ENCODE measurements at places on chromosomes 4 and X.

- no peak for DNase-seq
These were observed 88.4 kb upstream of the TET2 start for GRCh38 chr4:105058177-105058812.

- no peak for DNase-seq
These were observed 16.9 kb downstream of the RASSF6 start for GRCh38 chr4:73603271-73603710.

- no peak for DNase-seq
These were observed 104.0 kb upstream of the SHOX start for GRCh38 chrX:526295-527224.

DNA sequence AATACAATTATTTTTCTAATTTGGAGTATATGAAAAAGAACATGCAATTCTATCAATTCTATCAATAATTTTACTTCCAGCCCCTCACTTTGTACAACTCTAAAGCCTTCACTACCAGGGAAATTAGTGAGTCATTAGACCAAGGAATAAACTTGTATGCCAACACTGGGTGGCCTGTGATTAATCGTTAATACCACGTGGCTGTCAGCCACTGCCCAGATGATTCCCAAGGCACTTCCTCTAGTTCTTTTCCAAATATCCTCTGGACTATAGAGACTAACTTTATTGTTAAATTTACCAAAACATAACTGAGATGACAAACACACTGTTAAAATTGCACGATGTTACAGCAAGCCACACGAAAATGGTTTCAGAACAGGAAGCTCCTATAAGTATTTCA lies 45.7 kb downstream of the MID1 start:
- DNase-seq, result no peak

GRCh38 chr4:110075083-110075738 lies 123.2 kb downstream of the ELOVL6 start:
- DNase-seq, result no peak

GRCh38 chr4:115154826-115155225 lies 41.4 kb upstream of the NDST4 start:
- DNase-seq, result no peak

DNA sequence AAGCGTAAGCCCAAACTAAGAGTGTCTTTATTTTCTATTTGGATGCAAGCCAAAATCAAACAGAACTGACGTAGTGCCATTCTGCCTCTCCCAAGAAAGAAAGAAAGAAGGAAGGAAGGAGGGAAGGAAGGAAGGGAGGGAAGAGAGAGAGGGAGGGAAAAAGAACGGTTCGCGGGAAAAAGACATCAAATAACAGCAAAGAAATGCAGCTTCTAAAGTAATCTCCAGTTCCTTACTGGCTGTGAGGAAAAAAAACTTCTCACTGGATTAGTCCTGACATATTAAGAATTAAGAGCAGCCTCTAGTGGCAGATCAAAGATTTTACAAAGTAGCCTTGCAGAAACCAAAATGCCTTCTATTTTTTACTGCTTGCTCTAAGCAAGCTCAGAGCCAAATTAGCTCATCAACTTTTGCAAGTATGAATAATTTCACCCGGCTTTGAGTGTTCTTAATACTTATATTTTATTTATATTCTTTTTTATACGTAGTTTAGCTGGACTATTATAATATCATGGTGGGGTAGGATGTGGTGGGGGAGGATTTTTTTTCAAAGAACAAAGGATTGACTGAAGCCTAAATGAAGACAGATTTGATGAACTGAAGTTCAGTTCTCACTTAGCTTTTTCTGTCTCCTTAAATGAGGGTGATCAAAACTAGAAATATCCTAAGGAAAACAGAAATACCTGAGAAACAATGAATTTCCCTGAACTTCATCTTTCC lies 36.6 kb downstream of the PITX2 start:
- no peak for DNase-seq

DNA sequence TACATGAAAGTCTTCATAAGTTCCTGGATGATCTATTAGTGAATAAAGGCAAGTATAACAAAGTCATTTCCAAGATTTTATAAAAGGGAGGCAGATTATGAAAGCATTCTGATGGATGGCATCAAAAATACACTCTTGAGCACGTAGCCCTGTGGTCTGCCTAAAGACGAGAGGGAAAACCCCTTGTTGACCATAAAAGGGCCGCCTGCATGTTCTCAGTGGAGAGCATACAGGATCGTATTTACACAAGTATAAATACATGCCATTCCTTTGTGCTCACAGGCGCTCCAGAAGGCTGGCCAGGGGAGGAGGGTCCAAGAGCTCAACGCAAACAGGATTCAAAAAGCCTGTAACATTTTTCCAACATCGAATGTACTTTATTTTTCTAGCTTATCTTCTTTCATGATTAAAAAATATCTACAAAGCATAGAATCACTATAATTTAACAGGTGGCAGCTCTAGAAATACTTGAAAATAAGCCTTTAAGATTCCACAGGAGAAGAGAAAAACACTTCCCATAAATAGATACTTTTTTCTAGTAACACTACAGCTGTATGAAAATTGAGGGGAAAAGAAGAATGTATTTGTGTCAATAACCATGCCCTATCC lies 29.6 kb downstream of the PDGFC start:
- DNase-seq, result no peak

DNA sequence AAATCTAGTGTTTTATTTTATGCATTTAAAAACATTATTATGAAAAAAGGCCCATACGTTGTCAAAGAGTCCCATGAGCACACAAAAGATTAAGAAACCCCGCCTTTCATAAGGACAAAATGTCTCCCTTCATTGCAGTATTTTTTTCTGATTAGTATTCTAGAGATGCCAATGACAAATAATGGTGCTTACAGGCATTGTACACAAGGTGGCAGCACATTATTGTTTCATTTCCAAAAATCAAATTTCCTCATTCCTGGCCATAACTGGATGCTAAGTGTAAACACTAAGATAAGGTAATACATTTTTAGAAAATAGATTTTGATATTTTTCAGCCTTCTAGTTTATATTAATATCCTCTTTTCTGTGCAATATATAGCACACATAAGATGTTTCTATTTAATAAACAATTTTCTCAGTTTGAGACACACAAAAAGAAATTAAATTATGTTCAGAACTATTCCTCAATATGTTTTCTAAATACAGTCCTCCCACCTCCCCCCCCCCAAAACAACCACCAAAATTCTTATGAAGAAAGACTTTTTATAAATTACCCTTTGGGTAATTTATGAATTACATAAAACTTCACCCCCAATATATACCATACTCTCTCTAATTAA lies 47.7 kb downstream of the TIGD2 start:
- DNase-seq, result no peak

DNA sequence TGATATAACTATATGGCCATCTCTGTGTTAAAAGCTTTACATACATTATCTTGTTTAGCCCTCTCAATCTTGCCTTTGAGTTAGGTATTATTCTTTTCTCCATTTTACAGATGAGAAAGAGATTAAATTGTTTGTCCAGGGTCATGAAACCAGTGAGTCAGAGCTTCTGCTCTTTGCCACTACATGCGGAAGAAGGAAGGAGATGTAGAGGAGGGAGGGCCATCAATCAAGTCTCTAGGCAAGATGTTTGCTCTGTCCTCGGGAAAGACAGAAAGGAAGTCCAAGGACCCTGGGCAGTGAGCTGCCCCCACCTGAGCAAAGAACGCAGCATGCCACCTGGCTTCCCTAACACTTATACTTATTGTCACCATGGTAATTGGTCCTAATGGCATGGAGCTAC lies 133.7 kb upstream of the IL1RAPL2 start:
- no peak for DNase-seq

- DNase-seq, result no peak
These were observed 35.9 kb upstream of the PPM1K start for GRCh38 chr4:88320224-88320779.

GRCh38 chrX:7318241-7318640 lies 170.3 kb upstream of the PUDP start:
- DNase-seq, result no peak

- DNase-seq, result no peak
These were observed 433.8 kb downstream of the NAF1 start for GRCh38 chr4:162732876-162733275.

GRCh38 chr4:126028876-126029275 lies 714.1 kb downstream of the FAT4 start:
- no peak for DNase-seq

DNA sequence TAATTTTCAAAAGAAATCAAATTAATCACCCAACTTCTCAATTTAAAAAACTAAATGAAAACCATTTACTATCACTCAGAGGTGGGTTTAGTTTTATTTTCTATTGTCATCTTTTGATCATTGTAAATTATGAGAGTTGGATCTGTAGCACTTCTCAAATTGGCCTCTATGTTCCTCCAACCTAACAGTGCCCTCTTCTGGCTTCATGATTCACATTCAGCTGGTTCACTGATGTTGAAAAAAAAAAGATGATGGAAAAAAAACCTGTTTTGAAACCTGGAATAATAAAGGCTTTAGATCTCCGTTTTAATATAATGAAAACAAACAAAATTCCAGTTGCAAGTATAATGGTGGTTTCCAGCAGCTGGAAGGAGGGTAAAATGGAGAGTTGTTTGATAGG lies 2.4 kb upstream of the NBDY start:
- peak; percentile 47 for DNase-seq

GRCh38 chr4:945274-946102 lies 13.2 kb downstream of the TMEM175 start:
- DNase-seq, result no peak

GRCh38 chr4:15918484-15919129 lies 19.9 kb downstream of the FGFBP1 start:
- no peak for DNase-seq

DNA sequence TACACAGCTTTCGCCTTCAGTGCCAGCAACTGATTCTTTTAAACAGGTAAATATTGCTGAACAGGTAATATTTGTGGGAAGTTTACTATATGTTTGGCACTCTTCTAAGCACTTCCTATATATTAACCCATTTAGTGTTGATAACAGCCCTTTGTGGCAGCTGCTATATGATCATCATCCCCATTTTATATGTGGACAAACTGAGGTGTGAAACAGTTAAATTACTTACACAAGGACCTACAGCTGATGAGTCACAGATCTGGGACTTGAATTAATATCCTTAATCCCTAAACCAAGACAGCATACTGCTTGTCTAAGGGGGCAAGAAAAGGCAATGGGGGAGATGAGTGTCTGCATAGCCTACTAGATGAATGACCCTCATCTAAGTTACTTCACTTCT lies 2.9 kb downstream of the SMIM20 start:
- no peak for DNase-seq

- DNase-seq, result no peak
These were observed 15.0 kb downstream of the G6PD start for GRCh38 chrX:154531626-154532025.

- no peak for DNase-seq
These were observed 338.7 kb upstream of the IGFBP7 start for GRCh38 chr4:57448901-57449300.

DNA sequence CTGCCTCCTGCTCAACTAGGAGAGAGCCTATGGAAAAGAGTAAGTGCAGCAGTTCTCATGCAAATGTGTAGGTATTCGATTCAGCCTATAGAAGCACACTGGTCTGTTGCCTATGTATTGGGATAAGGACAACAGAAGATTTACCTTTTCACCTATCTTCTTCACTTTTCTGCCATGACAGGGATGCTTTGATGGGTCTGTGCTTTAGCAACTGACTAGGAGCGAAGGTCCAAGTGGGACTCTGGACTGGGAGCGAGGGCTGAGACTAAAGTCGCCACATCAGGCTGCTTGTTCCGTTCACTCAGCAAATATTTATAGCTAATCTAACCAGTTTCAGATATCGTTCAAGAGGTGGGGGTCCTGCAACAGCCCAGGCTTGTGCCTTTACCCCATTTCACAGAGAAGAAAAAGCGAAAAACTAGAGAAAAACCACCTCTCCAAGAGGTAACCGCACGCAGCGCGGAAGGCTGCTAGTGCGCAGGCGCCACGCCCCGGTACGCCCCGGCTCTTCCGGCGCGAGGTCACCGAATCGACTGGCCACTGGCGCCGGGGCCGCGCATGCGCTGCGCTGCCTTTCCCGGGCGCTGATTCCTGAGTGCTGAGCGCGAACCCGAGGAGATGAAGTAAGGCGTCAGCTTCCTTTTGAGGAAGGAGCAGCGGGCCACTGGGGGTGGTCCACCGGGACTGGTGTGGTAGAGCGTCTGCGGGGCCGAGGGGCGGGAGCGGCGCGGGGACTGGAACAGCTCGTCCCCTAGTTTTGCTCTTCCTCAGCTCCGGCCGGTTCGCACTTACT lies at the start of gene RBMX2:
TSS of gene RBMX2 (plus strand) at position 573 of the 793 bp plus-strand sequence. CDS start at position 619, 46 bp downstream.
- DNase-seq, result peak; percentile 59

DNA sequence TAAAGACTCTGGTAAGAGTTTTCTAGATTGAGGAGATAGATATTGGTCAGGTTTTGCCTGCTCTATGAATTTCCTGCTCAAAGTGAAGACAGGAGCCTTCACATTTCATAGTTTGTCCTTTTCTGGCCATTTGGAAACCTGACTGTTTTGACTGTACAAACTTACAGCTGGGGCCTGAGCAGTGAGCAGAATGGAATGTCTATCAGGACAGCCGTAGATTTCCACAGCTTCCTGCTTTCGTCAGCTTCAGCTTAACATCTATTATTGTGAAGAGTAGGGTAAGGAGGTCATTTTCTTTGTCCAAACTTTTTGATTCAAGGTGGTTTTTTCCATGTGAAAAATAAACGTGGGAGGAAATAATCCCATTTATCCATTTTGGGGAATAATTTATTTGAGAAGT lies 124.3 kb upstream of the DIPK2B start:
- DNase-seq, result no peak

DNA sequence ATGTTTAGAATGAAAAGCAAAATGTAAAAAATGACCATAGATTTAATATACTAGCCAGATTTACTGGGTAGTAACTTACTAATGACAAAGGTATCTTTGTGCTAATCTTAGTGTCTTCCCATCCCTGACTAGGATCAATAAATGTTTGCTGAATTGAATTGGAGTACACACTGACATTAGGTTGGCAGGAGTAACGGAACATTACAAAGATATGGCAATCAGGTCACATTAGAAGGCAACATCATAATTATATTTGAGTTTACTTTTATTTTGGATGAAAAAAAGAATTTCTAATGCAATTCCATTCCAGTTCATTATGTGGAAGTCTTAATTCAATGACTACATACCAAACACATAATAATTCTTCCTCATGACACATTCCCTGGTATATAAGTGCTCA lies 77.8 kb downstream of the MID1 start:
- no peak for DNase-seq

DNA sequence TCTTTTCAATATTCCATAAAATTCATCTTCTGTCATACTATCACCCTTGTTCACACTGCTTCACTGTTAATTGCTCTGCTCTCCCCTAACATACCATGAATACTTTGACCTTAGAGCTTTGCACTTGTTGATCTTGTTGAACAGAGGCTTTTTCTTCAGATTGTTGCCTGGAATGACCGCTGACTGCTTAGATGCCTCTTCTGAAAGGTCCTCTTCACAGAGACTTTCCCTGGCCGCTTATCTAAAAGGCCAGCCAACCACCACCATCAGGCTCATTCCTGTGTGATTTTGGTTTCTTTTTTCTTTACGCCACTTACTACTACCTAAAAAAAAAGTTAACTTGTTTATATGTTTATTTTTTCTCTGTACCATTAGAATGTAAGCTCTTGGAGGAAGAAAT lies 667.7 kb downstream of the STPG2 start:
- no peak for DNase-seq

DNA sequence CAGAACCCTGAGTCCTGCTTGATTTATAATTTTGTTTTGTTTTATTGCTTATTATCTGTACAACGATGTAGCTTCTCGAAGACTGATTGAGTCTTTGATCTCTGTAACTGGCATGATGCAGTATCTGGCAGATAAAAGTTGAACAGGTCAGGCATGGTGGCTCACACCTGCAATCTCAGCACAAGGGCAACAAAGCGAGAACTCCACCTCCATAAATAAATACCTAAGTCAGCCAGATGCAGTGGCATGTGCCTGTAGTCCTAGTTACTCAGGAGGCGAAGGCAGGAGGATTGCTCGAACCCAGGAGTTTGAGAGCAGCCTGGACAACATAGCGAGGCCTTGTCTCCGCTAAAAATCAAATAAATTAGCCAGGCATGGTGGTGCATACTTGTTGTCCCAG lies 15.7 kb upstream of the WDR19 start:
- DNase-seq, result no peak

All from T-helper 1 cell (primary cell).